ENCODE measurements at places on chromosomes 4 and X. TPM values are rescaled to one million over a fixed set of nuclear protein-coding genes. Genes with fewer than 3 reads are reported as not detected.

DNA sequence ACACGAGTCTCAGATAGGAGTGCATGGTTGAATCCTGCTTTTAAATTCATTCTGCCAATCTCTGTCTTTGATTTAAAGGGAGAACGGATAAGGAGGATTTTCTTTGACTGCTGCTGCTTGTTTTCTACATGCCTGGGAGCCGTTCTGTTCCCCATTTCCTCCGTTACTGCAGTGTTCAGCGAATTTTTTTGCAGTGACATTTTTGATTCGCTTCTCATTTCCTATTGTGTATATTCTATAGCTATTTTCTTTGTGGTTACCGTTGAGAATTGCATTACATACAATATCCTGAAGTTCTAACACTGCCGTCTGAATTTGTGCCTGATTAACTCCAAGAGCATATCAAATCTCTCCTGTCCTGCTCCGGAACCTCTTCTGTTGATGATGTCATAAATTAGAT lies 14.8 kb upstream of the MAEA start:
- no peak for DNase-seq
- no peaks in the 10 kb centered on the region for H3K4me1 ChIP-seq
- no peaks in the 10 kb centered on the region for H3K27me3 ChIP-seq
- no peak overlapping the region for H3K4me3 ChIP-seq

GRCh38 chr4:86329431-86329830 lies 30.4 kb downstream of the MAPK10 start:
- H3K36me3 ChIP-seq = no peaks in the 10 kb centered on the region
- no peak overlapping the region for H3K4me3 ChIP-seq
- H3K27ac ChIP-seq = no peak overlapping the region
- no peaks in the 10 kb centered on the region for H3K27me3 ChIP-seq
- no peak for DNase-seq
- no peaks in the 10 kb centered on the region for H3K4me1 ChIP-seq

DNA sequence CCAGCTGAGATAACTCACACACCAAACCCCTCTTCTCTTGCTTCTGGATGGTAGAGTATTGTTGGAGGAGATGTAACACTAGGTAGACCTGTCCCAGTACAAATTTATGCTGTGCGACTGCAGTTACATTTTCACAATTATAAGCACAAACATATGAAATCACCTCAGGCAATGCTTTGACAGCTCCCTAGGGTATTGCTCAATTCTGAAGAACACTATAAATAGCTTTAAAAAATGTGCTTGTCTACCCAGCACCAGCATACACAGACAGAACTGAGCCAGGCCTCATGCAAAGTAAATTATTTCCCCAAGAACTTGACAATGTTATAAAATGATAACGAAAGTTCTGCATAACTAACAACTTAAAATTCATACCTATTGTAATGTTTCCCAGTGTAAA lies 1999.1 kb upstream of the ADGRL3 start:
- H3K36me3 ChIP-seq = no peaks in the 10 kb centered on the region
- H3K4me3 ChIP-seq = no peak overlapping the region
- no peak for DNase-seq
- H3K27me3 ChIP-seq = no peaks in the 10 kb centered on the region

- H3K36me3 ChIP-seq = no peaks in the 10 kb centered on the region
- no peaks in the 10 kb centered on the region for H3K27me3 ChIP-seq
- H3K27ac ChIP-seq = no peak overlapping the region
- H3K4me1 ChIP-seq = peaks cover 21% of the 10 kb centered on the region
- H3K4me3 ChIP-seq = no peak overlapping the region
- DNase-seq = no peak
Measured at GRCh38 chrX:74453178-74453577, 31.9 kb downstream of the SLC16A2 start.

- H3K27ac ChIP-seq = no peak within 1 kb of the TSS
- peak within 1 kb of the TSS; percentile 53 for H3K4me3 ChIP-seq
- peaks cover 54% of the 10 kb centered on the region for H3K27me3 ChIP-seq
- H3K36me3 ChIP-seq = no peaks in the 10 kb centered on the region
- peak; percentile 4 for DNase-seq
Measured at GRCh38 chr4:46993075-46994006, at the start of gene GABRA4. Gene GABRA4 (minus strand): TSS chr4:46993581. CDS start chr4:46993424, 157 bp downstream.

- DNase-seq = no peak
- H3K36me3 ChIP-seq = no peaks in the 10 kb centered on the region
- no peaks in the 10 kb centered on the region for H3K4me1 ChIP-seq
- no peak overlapping the region for H3K27ac ChIP-seq
Measured at GRCh38 chr4:183966371-183966770, 61.3 kb downstream of the STOX2 start.

DNA sequence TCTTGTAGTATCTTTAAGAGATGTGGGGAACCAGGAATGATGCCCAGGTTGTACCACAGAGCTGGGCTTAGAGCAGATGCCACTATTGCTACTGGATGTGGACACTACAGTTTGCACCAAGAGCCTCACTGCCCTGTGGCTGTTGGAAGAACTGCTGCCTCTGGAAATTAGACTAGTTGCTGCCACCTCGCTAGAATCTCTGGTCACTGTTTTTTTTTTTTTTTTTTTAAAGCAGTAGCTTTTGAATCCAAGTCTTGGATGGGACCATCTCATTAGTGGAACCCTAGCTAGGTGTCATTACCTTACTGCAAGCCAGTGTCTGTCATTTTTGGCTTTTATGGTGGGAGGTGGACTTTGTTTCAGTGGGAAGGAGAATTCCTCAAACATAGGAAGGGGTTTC lies 105.5 kb downstream of the ARHGAP10 start:
- H3K4me1 ChIP-seq = peaks cover 14% of the 10 kb centered on the region
- no peaks in the 10 kb centered on the region for H3K27me3 ChIP-seq
- H3K36me3 ChIP-seq = peaks cover 1% of the 10 kb centered on the region
- no peak overlapping the region for H3K27ac ChIP-seq
- no peak for DNase-seq

- no peak overlapping the region for H3K27ac ChIP-seq
- no peaks in the 10 kb centered on the region for H3K4me1 ChIP-seq
- peaks cover 5% of the 10 kb centered on the region for H3K27me3 ChIP-seq
- no peak for DNase-seq
- H3K36me3 ChIP-seq = no peaks in the 10 kb centered on the region
- H3K4me3 ChIP-seq = no peak overlapping the region
Measured at GRCh38 chr4:151797131-151797530, 36.3 kb upstream of the GATB start.

Gene UGT2B17
- not detected for total RNA-seq

- no peak overlapping the region for H3K4me3 ChIP-seq
- H3K27ac ChIP-seq = no peak overlapping the region
- H3K4me1 ChIP-seq = peaks cover 5% of the 10 kb centered on the region
- no peaks in the 10 kb centered on the region for H3K27me3 ChIP-seq
Measured at GRCh38 chrX:51440365-51440764, 56.0 kb downstream of the NUDT11 start.

Gene EXOC1L
- not detected for total RNA-seq

Gene SRPK3
- total RNA-seq = not detected
